ENCODE measurements at places on chromosomes 7 and 10. TPM values are rescaled to one million over a fixed set of nuclear protein-coding genes. Genes with fewer than 3 reads are reported as not detected.

IDI2 gene
- total RNA-seq = not detected

DNA sequence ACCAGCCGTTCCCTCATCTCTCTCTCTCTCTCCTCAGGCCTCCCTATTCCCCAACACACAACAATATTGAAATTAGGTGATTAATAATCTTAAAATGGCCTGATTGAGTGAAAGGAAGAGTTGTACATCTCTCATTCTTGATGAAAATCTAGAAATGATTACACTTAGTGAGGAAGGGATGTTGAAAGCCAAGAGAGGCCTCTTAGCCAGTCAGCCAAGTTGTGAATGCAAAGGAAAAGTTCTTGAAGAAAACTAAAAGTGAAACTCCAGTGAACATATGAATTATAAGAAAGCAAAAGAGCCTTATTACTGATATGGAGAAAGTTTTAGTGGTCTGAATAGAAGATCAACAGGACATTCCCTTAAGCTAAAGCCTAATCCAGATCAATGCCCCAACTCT is 695.1 kb downstream of the GRID1 start:
- H3K36me3 ChIP-seq = peaks cover 4% of the 10 kb centered on the region
- DNase-seq = no peak
- no peak overlapping the region for H3K4me3 ChIP-seq
- H3K27me3 ChIP-seq = peaks cover 3% of the 10 kb centered on the region
- H3K27ac ChIP-seq = no peak overlapping the region

DNA sequence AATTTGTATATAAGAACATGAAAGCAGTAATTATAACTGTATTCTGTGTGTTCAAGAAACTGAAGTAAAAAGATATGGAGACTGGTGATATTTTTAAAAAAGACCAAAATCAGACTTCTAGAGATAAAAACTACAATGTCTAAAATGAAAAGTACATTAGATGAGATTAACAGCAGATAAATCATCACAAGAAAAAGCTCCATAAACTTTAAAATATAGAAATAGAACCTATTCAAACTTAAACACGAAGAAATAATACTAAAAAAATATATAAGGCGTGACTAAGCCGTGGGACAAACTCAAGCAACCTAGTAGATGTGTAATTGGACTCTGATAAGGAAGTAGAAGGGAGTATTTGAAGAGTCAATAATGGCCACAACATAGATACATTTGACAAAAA is 189.1 kb upstream of the ZMIZ1 start:
- no peak for DNase-seq
- H3K4me3 ChIP-seq = no peak overlapping the region
- H3K4me1 ChIP-seq = peaks cover 5% of the 10 kb centered on the region
- H3K27me3 ChIP-seq = no peaks in the 10 kb centered on the region
- no peaks in the 10 kb centered on the region for H3K36me3 ChIP-seq
- no peak overlapping the region for H3K27ac ChIP-seq

DNA sequence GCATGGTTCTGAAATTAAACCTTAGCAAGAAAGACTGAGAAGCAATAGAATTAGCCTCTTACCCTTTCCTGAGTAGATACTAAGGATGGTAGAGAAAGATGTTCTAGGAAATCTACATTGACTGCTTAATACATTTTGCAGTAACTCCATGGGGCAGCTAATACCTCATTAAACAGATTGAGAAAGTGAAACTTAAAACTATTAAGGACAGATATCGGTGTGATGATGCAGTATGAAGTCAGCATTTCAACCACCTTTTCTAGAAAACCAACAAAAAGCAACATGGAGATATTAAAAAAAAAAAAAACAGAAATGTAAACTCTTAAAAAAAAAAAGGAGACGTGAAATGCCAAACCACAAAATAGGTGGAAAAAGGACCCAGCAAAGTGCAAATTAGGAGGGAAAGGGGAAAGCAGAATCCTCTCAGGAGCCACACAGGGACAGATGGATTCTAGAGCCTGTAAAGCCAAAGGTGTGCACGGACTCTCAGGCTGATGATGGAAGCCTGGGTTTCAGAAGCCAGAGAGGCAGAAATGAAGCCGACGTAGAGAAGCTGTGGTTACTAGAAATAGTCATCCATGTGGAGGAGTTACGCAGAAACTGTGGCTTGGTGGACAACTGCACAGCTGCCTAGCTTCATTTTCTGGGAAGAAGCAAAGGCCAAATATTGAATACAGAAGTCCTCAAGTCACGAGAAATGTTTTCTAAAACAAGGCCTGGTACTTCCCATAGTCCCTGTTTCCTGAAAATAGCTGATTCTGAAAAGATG is 38.1 kb upstream of the GPR141 start:
- no peak overlapping the region for H3K27ac ChIP-seq
- no peaks in the 10 kb centered on the region for H3K4me1 ChIP-seq
- DNase-seq = no peak
- H3K36me3 ChIP-seq = no peaks in the 10 kb centered on the region

AGBL3 gene
- 3.7 TPM for total RNA-seq
